AG04449 (cell line): ENCODE measurements at places on chromosomes 5 and 9.

GRCh38 chr9:27065288-27065687 is 43.7 kb upstream of the TEK start:
- DNase-seq, result no peak

- peak; percentile 86 for DNase-seq
Measured at GRCh38 chr5:173472164-173472563, 143.9 kb upstream of the STC2 start.

GRCh38 chr5:114477816-114478334 is 116.0 kb downstream of the KCNN2 start:
- no peak for DNase-seq

DNA sequence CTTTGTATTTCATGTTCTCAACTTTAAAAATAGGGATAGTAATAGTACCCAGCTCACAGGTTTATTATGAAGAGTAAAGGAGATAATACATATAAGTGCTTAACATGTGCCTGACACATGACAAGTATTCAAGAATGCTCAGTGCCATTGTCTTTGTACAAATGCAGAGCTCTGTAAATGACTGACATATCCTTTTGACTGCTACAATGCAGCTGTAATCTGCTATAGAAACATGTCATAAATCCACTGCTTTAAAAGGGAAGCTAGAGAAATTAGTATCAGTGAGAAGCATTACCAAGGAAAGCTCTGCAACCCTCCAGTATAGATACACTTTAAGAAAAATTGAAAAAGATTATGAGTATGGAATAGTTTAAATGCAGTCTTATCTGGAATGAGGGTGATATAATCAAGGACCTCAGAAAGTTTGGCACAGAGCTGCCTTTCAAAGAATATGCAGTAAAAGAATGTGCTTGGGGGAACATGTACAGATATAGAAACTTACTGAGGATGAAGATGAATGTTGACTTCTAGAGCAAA is 17.9 kb downstream of the ERAP1 start:
- no peak for DNase-seq

DNA sequence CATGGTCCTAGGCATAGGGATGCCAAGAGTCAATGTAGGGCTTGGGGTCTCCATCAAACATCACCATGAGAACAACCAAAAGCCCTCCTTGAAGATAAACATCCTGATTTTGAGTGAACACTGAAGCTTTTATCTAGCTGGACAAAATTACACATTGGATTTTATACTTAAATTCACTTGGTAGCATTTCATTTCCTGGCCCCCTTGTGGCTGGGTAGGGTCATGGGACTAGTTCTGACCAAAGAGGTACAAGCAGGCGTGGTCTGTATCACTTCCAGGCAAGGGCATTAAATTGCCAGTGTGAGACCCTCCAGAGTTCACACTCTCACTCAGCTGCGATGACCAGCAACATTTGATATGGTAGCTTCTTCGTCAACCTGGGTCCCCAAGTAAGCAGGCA is 320.3 kb downstream of the ACTL7B start:
- DNase-seq, result no peak

DNA sequence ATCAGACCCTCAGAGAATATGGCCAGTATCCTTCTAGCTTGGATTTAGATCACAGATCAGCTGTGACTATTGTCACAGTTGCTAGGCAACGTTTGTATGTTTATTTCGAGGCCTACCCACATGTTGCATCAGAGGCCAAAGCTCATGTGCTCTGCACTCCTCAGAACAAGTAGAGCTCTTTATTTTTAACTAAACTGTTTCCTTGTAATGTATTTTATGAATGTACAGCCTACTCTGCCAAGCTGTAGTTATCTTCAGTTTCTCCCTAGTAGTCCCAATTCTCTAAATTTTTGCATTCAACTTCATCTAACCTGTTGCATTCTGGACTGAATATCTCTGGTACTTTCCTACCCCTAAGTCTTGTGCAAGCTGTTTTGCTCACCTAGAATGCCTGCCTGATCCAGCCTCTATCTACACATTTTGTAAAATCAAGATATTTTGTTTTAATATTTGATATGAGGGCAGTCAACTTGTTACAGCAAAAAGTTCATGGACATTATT is 52.8 kb downstream of the CAST start:
- no peak for DNase-seq

DNA sequence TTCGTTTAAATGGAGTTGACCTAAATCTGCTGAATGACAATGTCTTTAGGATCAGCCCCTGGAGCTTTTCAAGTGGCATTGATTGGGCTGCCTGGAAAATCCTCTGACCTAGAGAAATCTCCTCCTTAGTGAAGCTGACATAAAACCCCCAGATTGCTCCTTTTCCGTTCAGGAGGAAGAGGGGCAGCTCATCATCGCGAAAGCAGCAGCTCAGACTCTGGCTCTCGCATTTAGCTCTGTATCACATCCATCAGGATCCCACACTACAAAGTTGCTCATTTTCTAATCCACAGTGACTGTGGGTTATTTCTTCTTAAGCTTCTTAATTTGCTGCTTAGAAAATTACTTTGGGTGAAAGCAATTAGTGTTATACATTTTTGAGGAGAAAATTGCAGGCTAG is 373.7 kb downstream of the ENC1 start:
- DNase-seq, result no peak

GRCh38 chr9:118268046-118268445 is 563.8 kb downstream of the TLR4 start:
- no peak for DNase-seq

DNA sequence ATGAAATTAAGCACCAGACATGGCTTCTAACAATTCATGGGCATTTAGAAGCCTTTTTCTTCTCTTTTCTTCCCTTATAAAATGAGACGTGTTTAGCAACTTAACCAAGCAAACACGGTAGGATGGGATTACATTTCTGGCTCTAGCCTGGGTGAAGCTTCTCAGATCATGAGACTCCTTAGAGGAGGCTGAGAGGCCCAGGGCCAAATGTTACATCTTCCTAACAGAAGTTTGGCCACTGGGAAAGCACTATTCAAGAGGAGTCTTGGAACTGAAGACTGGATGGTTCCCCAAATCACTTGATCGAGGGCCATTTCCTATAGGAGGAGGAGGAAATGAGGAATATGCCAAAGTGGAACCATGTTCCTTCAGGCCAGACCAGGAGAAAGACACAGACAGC is 1.9 kb downstream of the GABRP start:
- no peak for DNase-seq

- no peak for DNase-seq
Measured at GRCh38 chr5:144585681-144586080, 415.0 kb downstream of the KCTD16 start.

DNA sequence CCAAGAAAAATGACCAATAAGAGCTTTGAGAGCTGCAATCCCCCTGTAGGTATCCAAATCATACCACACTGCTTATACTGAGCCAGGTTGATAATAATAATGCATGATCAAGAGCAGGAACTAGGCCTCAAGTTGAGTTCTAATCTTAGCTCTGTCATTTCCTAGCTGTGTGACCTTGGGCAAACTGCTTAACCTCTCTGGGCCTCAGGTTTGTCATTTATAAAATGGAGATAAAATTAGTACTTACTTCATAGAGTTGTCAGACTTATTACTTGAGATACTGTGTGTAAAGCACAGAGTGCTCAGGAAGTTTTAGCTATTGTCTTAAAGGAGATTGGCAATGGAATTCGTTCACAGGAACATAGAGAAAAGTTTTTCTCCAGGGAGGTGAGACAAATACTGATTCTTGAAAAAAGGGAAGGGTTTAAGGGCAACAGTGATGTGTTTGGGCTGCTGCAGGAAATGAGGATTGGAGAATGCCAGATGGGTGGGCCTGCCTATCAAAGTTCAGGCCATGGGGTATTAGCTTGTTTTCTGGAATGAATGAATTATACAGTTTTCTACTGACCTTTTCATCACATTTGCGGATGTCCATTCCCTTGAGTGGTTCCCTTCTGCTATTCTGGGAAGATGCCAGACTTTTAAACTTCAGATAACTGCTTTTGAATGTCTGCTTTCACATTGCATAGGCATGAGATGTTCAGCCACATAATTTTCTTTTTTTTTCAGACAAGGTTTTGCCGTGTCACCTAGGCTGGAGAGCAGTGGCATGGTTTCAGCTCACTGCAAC is 10.2 kb upstream of the ATP6V0E1 start:
- DNase-seq, result no peak

GRCh38 chr9:29297592-29297991 is 1724.3 kb upstream of the C9orf72 start:
- DNase-seq, result no peak

DNA sequence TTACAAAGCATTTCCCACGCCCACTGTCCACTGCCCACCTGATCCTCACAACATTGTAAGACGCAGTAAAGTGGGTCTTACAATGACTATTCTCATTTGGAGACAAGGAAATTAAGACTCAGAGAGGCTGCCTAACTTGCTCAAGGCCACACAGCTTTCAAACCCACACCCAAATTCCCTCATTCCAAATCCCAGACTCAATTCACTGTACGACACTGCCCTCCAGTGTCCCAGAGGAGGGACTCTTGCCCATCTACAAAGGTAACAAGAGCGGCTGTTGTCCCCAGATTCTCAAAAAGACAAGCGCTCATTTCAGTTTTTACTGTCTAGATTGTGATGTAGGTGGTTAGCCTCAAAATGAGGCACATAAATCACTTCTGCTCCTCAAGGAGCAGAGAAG is 184.6 kb downstream of the ACTL7B start:
- no peak for DNase-seq

- DNase-seq, result no peak
Measured at GRCh38 chr5:156400231-156400986, 73.4 kb downstream of the SGCD start.

DNA sequence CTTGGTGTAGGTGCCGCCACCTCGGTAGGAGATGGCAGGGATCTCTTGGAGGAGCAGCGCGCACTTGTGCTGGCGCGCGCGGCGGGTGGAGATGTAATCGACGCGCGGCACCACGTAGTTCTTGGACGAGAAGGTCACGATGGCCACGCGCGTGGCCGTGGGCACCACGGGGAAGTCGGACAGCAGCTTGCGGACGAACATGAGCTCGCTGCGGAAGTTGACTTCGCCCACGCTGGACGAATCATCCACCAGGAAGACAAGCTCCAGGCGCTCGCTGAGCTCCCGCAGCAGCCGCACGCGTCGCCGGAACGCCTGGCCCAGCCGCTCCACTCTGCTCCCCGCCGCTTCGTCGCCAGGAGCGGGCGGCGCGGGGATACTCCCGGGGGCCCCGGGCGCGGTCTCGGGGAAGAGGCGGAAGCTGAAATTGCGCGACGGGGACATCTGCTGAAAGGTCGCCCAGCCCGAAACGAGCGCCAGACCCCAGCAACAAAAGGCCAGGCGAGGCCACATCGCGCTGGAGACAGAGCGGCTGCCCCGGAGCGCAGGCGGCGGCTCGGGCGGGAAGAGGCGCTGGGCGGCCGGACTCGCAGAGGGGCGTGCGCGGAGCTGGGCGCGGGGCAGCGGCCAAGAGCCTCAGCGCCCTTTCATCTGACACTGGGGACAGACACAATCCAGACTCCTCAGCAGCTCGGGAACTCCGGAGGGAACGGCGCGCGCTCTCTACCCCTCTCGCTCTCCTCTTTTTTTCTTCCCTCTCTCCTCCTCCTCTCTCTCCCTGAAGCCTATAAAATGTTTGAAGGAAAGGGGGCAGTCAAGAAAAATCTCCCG is at the start of gene SVEP1:
TSS of gene SVEP1 (minus strand) at position 708 of the 828 bp plus-strand sequence. CDS start at position 510, 198 bp downstream.
- DNase-seq, result no peak

DNA sequence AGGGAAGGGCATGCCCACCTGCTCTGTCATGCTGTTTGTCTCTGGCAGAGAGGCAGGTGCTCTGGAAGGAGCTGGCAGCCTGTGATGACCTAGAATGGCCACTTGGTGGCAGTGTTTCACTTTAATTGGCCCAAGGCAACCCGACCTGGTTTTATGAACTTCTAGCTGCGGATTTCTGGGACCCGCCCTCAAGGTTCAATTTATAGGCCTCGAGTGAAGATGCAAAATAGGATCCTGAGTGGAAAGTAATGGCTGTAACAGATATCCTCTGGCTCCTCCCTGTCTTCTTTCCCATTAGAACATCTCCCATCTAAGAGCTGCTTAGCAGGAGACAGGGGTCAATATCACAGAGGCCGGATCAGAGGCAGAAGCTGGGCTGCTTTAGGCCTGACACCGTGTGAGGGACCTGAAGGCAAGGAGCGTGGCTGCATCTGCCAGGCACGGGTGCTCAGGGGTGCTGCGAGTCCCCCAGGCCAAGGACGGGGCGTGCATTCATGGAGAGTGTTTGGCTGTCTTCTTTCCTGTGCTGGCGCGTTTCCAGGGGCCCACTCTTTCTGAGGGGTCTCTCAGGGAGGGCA is 56.7 kb upstream of the SLC28A3 start:
- DNase-seq, result no peak

GRCh38 chr5:148794729-148795561 is 31.5 kb upstream of the ADRB2 start:
- peak; percentile 56 for DNase-seq
